Activated naive CD4-positive, alpha-beta T cell treated with anti-CD3 and anti-CD28 coated beads for 36 hours (primary cell): ENCODE measurements at places on chromosomes 16 and 17. TPM values are rescaled to one million over a fixed set of nuclear protein-coding genes. Genes with fewer than 3 reads are reported as not detected.
A peak's percentile ranks its signal among the peaks of the same experiment; 100 is the strongest.

- no peak for DNase-seq
Observed at GRCh38 chr17:7982666-7983065, 19.7 kb upstream of the GUCY2D start.

DNA sequence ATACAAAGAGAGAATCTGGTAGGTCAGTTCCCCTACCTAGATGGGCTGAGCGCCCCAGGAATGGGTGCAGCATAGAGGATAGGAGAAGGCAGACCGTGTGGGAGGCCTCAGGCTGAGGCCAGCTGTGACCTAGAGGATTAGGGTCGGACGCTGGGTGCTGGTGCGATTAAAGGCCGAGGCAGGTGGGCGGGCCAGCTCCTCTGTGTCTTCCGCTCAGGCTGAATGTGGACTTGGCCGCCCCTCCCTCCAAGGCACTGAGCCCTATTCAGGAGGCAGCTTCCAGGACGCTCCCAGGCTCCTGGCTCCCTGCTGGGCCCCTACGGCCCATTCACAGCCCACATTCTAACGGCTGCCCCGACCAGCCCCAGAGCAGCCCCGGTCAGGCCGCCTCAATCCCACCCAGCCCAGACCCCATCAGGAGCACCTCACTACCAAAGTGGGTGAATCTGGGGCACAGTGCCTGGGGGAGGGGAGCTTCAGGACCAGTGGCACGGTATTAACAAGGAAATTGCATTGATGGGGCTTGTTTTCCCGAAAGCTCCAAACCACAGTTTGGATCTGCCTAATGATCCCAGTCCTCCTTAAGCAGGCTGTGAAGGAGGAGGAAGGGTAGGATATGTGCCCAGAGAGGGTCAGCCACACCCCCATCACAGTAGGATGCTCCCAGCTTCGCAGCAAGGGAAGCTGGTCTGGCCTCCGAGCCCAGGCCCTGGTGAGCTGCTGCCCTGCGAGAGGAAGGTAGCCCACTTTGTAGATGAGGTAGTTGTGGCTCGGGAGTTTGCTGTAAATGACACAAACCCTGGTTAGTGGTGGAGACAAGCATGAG, 14.5 kb downstream of the RHBDL3 start:
- no peak for DNase-seq

GRCh38 chr17:69246726-69247375, 18.2 kb upstream of the ABCA10 start:
- DNase-seq, result no peak

GRCh38 chr17:57294629-57295501, 38.5 kb downstream of the MSI2 start:
- DNase-seq, result peak; percentile 61

DNA sequence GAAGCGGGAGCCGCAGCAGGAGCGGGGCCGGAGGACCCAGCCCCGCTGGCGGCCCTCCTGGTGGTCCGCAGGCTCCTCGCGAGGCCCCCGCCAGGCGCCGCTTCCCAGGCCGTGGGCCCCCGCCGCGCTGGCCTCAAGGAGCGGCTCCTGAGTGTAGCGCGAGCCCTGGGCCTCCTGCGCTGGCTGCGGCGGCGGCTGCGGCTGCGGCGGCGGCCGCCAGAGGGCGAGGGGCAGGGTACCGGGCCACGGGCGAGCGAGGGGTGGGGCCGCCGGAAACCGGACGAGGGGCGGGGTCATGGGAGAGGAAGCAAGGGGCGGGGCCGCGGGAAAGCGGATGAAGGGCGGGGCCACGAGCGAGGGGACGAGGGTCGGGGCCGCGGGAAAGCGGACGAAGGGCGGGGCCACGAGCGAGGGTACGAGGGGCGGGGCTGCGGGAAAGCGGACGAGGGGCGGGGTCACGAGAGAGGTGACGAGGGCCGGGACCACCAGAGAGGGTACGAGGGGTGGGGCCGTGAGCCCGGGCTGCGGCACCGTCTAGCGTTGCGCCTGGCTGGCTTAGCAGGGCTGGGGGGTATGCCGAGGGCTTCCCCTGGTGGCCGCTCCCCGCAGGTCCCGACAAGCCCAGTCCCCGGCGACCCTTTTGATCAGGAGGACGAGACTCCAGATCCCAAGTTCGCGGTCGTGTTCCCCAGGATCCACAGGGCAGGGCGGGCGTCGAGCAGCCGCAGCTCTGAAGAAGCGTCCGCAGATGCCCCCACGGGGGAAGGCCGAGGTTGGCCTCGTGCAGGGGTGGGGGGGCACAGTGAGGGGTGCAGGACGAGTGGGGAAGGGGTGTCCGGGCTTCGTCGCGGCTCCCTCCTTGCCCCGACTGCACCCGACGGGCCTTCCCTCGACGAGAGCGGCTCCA, 1.7 kb downstream of the MYO15B start:
- peak; percentile 98 for DNase-seq

GRCh38 chr17:58306131-58306951, 22.3 kb downstream of the TSPOAP1 start:
- no peak for DNase-seq

GRCh38 chr17:50802609-50803571, 32.5 kb upstream of the WFIKKN2 start:
- DNase-seq, result no peak

GRCh38 chr16:3674513-3675295, 20.2 kb downstream of the DNASE1 start:
- DNase-seq, result no peak

DNA sequence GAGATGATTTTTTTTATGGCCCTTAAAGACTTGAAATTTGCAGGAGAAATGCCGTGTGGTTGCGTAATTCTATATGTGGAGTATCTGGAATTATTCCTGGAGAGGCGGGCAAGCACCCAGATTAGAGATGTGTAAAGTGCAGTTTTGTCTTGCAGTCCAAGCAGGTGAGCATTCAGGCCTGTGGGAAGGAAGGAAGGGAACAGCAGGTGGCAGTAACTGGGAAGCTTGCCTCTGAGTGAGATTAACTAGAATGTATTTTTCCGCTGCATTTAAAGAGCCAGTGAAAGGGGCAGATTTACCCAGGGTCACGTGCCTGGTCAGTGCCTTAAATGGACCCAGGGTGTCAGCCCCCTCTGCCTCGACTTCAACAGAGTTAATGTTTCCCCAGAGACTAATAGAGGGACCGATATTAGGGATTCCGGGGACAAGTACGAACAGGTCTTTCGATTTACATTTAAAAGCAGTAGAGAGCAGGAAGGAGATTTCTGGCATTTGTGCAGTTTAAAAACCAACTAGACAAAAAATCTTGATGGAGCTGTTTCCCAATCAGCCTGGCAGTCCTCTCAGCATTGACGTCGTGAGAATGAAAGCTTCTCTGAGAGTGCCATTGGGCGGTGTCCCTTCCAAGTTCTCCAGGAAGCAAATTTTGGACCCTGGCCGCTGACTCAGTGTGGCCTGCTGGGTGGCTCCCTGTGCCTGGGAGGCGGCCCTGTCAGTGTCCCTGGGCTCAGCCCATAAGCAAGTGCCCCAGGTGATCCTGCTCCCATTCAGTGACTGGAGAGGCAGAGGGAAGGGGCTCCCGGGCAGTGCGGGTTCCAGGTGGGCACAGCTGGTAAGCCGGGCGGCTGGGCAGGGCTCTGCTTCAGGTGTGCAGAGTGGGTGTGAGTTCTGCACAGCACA, 38.2 kb downstream of the KSR1 start:
- no peak for DNase-seq

DNA sequence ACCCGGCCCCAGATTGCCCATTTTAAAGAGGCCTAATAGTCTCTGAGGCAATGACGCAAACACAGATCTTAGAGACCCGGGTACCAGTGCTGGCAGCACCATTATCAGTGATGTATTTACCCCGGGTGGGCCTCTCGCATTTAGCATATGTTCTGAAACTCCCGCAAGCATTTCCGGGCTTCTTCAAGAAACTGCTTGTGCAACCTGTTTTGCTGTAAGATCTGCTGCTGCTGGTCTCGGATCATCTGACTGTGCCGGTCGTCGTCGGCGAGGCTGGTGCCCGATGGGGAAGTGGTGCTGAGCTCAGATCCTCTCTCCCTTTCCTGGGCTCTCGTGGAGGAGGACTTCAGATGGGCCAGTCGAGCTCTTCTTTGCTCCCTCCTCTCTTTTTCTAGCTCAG, 12.5 kb downstream of the CEP295NL start:
- DNase-seq, result peak; percentile 82

- no peak for DNase-seq
Observed at GRCh38 chr16:11004351-11004750, 60.0 kb downstream of the CLEC16A start.

Gene TLCD3B
- total RNA-seq, result 6.1 TPM

Gene OR3A3
- not detected for total RNA-seq

Gene SGCA
- total RNA-seq, result 0.14 TPM

Gene CCL16
- not detected for total RNA-seq

Gene TEKT1
- total RNA-seq, result not detected

Gene GNGT2
- total RNA-seq, result 40.3 TPM
